ENCODE measurements at places on chromosomes 11 and 22.

- no peak for DNase-seq
Observed at GRCh38 chr11:3823303-3823702, 14.9 kb downstream of the PGAP2 start.

DNA sequence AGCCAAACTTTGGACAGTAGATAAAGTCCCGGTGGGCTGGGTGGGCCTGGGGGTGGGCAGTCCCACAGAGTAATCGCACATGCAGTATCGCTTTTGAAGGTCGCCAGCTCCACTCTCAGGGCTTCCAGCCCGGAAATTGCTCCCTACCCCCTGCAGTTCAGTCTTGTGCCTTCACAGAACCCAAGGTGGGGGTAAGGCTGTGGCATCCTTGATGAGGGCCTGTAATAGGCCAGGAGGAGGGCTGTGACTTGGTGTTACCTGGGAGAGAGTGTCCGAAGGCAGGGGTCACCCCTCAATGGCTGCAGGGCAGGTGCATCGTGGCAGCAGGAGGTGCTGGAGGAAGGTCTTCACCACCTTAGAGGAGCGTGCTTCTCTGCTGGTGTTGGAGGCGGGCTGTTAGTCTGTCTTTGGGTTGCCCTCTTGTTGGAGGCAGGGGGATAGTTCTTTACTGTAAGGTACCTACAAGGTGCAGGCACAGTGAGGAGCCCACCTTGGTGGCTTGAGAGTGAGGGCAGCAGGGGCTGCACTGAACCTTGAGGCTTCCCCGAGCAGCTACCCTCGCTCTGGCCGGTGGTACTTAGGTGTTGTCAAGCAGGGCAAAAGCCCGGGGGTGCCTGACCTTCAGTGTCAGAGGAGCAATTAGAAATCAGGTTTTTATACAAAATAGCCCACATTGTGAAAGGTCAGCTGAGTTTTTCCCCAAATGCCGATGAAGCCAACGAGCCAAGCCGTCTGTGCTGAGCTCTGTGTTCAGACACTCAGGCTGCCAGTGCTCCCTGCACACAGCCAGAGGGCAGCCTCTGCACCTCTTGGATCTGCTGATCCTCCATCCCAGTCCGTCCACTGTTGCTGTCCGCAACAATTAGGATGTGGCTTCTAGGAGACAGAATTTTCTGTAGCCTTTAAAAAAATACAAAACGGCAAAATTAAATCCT is 21.9 kb downstream of the SAMM50 start:
- no peak for DNase-seq

- DNase-seq: no peak
Observed at GRCh38 chr22:30054764-30055069, 25.5 kb upstream of the HORMAD2 start.

- DNase-seq: no peak
Observed at GRCh38 chr11:5291207-5291838, 10.4 kb downstream of the OR51B4 start.

DNA sequence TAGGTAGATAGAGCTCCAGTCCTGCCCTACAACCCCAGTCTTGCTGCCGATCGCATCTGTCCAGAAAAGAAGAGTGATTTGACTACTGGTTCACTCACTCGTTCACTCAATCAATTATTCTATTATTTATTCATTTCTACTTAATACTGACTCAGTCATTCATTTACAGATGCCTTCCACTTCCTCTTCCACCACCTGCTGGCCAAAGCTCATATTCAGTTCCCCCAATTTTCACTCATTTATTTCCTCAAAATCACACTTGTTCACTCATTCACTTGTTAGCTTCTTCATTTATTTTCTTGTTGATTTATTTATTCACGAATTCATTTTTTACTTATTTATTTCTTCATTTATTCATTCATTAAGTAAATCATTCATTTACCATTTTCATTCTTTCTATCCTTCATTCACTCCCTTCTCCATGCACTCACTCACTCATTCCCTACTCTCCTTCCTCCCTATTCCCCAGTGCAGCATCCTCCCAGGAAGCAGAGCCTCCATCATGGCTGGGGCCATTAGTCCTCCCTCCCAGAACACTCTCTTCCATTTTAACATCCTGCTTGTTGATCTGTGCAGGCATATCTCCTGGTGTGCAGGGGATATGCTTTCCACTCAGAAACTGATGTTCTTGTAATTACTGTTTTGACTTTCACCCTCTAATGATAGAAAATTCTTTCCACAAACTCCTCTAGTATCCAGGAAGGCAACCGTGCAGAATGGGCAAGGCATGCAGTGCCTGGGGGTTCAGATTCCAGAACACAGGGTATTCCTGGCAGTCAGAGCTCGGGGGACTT is 281.0 kb downstream of the TENM4 start:
- no peak for DNase-seq

DNA sequence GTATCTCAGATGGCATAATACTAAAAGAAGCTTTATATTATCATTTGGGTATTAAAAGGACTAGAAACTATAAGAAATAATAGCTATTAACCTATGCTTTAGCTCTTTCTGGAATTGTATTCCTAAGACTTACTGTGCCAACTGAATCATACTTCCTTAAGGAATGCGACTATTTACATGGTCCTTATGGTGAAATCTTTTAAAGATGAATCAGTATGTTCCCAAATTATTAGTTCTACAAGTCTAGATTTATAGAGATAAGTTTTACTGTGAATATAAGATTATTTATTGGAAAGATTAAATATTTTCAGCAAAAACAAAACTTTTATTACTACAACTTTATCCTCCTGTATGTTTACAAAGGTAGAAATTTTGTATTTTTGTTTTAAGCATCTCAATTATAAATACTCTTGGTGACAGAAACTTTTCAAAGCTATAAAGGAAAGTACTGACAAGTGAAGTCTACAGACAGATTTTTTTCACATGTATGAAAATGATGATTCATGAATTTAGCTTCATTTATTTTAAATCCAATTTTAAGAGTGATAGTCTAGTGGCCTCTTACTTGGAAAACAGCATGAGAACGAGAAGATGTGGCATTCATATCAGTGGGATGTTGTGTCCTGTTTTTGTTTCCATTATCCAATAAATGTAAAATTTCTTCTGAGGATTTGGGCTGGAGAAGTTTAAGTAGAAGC is 17.8 kb downstream of the KIF18A start:
- DNase-seq: no peak

DNA sequence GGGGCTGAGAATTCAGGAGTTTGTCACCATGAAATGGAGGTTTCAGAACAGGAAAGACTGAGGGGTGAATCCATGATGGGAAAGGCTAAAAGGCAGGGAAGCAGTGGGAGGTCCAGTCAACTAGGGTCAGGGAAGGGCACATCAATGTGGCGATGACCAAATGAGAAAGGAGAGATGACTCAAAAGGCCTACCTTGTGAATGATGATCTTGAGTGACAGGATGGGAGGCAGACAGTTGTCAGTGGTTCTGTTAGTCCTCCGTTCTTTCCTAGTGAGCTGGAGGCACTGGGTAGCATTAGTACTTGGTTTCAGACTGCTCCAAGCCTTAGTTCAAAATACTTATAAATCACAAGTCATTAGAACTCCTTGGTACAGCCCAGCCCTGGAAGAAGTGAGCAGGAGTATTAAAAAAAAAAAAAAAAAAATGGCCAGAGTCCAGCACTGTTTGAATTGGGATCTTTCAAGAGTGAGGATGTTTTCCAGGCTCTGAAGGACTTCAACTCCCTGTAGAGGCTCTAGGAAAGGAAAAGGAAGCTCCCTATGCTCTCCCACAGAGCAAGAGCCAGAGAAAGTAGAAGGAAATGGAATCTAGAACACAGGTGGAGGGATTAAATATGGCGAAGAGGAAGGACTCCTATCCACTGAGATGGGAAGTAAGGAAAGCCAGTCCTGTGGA is 8.3 kb upstream of the DCHS1 start:
- DNase-seq: no peak

DNA sequence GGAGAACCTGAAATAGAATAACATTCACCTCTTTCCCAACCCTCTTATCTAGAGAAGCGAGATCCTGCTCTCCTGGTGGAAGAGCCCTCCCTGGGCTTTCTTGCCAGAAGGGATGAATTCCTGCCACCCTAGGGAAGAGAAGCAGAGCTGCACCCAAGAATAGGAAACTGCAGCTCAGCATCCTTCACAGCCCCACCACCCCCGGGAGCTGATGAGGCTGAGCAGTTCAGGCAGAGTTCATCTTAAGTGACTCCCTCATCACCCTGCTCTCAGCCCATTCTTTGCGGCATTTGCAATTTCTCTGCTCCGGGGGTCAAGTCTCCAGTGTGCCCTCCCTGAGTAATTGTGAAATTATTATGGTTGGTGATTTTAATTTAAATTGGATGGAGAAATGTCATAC is 514.9 kb downstream of the BUD13 start:
- no peak for DNase-seq

DNA sequence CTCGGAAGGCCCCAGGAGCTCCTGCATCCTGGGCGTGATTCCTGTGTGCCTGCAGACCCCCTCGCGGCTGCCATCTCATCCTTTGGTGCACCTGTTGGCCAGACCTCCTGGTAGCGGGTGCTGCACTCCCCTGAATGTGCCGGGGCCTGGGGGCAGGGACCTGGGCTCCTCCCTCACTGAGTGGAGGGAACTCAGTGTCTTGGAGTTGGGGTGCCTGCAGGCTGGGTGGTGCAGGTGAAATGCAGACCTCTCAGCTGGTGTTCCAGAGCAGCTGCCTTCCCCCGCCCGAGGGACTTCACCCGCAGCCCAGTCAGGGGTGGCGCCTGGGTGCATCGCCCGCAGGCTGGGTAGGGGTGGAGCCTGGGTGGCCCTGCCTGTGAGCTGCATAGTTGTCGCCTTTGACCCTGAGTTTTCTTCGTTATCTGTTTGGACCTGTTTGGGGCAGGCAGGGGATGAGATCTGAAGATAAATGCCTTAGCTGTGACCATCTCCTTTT is 31.4 kb downstream of the LRP5 start:
- no peak for DNase-seq

DNA sequence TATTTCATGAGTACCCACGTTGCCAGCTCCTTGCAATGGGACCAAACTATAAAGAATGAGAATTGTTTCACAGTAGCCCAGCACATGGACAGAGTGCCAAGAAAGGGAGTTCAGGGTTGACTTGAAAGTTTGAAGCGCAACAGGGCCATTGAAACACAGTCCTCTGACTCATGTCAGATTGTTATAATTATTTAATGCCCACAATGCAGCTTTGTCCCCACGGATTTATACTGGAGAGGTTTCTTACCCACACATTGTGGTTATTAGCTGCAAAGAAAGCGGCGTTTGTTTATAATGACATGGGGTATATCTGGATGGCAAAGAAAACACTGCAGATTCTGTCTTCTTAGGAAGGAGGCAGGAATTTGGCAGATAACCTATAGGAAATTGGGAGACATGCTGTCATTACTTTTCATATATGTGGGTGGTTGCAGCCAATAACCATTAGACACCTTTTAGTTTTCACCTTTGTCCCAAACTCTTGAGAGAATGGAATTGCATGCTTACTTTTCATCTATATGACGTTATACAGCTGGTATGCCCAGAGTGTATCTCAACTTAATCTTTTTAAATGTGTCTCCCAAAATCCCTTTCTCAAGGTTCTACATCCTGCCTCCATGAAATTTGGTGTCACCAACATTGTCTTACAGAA is 143.6 kb downstream of the TEAD1 start:
- DNase-seq: no peak

DNA sequence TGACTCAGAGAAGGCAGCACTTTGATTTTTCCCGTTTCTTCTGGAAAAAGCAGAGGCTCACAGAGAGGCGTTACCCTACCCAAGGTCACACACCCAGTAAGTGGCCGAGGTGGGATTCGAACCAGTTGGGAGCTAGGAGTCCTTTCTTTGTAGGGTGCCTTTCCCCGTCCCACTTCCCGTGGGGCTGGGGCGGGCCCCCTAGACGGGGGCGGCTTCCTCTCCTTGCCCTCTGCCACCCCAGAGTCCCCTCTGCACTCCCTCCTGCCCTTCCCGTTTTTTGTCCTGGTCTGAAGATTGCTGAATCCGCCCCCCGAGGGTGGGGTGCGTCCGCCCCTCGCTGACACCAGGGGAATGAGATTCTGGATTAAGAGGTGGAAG is 747 bp downstream of the TPCN2 start:
- no peak for DNase-seq

Measured in stimulated activated CD4-positive, alpha-beta T cell treated with anti-CD3 and anti-CD28 coated beads, TNF-alpha, amount 100 ng/mL, for 48 hours (primary cell).